ENCODE measurements at places on chromosomes 7 and 10. TPM values are rescaled to one million over a fixed set of nuclear protein-coding genes. Genes with fewer than 3 reads are reported as not detected.

GRCh38 chr7:46908770-46909169 lies 673.1 kb downstream of the TNS3 start:
- DNase-seq, result no peak

DNA sequence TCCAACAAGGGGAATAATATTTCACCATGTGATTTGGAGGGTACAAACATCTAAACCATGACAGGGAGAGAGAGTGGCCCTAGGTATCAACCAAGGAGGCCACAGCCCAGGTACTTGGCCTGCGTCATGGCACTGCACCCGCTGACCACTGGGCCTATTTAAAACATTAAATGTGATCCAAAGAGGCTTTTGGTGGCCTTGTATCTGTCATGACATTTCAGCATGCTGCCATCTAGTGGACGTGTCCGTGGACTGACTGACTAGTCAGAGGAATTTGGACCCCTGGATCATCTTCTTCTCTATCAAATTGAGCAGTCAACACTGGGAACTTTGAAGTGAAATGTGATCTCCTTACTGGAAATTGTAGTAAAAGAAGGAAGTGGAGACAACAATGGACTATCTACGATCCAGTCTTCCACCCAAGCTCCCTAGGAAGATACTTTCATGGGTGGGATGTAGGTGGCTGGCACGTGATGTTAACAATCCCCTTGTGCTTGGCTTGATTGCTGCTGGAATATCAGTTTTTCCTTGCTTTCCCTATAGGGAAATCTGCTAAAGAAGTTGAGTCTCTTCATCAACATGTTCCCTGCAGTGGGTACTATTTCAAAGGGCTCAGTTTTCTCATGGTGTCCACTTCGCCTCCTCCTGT lies 24.6 kb upstream of the ITGA8 start:
- DNase-seq, result peak; percentile 85

The CALHM3 gene
- not detected for total RNA-seq

DNA sequence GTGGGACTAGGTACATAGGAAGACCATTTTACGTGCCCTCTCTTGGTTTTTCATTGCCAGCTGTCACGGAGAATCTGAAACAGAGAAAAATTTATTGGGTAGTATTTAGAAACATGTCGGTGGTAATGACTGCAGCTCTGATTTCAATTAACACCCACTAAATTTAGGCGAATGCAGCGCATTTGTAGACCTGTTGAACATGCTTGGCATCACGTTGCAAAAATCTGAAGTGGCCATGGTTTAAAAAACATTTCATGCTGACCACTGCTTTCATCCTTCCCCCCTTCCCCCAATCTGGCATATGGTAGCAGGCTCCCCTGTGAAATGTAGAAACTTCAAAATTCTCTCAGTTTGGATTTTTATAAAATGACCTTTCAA lies 34.0 kb downstream of the LRMDA start:
- no peak for DNase-seq

DNA sequence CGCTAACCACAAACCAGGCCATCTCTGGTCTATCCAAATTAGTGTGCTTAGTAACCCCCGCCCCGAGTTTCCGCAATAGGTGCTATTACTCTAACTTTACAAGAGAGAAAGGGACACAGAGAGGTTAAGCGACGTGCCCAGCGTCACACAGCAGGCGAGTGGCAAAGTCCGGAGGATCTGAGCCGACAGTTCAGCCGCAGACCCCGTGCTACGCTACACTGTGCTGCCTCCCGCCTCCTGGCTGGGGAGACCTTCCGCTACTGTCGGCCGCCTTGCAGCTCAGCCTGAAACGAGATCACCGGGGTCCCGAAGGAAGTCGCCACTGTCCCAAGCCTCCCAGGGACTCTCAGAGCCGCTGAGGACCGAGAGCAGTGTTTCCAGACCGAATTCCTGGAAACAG lies 799 bp downstream of the INTS1 start:
- peak; percentile 19 for DNase-seq

The SLC29A4 gene
- total RNA-seq, result 7.3 TPM

DNA sequence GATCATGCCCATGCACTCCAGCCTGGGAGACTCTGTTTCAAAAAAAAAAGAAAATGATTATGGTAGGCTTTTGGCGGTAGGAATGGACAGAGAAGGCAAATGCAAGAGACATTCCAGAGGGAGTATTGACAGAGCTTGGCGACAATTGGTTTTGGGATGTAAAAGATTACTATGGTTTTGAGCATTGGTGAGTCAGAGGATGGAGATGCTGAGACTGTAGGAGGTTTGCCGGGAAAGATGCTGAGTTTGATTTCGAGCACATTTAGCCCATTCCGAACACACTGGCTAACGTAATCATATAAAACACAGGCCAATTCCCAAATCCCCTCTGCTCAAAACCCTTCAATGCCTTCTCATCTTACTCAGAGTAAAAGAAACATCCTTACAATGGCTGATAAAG lies 161.6 kb upstream of the MKLN1 start:
- no peak for DNase-seq

The GSTK1 gene
- 61.6 TPM for total RNA-seq

The GDF10 gene
- total RNA-seq, result 0.28 TPM

DNA sequence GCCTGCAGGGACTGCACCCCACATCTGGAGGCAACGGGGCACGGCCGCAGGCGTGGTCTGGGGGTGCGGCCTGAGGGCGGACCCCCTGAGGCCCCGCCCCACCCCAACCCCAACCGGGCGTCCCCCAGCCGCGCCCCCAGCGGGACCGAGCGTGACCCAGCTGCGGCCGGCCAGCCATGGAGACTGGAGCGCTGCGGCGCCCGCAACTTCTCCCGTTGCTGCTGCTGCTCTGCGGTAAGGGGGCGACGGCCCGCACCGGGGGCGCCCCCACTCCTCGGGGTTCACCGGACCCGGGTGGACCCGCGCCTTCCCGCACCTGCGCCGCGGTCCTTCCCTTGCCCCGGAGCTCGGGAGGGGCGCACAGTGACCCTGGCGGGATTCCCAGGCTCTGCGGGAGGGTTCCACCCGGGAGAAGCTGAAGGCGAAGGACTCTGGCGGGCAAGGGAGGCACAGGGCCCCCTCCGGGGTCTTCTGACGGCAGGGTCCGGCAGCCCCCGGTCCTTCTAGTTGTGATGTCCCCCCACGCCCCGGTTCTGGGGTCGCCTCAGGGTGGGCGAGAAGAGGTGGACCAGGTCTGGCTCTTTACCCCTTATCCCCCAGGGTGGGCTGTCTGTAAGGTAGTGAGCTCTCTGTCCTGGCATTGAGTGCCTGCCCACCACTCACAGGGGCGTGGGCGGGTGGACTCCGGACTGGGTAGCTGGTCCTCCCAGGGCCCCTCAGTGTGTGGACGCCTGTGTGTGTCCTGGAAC lies at the start of gene RAMP3:
RAMP3 (plus strand) TSS at position 139 of the 749 bp plus-strand sequence; CDS start at position 177, 38 bp downstream.
- peak; percentile 60 for DNase-seq

- DNase-seq, result no peak
Measured at GRCh38 chr7:151856098-151856497, 20.8 kb downstream of the PRKAG2 start.
